ENCODE measurements at places on chromosomes 6 and 20.

DNA sequence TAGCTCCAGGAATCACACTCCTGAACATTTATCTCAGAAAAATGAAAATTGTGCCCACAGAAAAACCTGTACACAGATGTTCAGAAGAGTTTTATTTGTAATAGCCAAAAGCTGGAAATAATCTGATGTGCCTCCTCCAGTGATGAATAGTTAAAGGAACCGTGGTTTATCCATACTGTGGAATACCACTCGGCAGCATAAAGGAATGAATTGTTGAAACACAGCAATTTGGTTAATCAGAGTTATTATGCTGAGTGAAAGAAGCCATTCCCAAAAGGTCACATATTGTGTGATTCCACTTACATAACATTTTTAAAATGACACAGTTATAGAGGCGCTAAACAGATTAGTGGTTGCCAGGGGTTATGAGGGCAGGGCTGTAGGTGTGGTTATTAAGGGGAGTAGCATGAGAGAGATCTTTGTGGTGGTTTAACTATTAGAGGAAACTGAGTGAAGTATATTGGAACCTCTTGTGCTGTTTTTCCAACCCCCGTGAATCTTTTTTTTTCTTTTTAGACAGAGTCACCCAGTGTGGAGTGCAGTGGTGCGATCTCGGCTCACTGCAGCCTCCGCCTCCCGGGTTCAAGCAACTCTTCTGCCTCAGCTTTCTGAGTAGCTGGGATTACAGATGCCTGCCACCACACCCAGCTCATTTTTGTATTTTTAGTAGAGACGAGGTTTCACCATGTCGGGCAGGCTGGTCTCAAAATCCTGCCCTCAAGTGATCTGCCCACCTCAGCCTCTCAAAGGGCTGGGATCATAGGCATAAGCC lies 26.2 kb downstream of the PSMF1 start:
- peak; percentile 39 for DNase-seq

GRCh38 chr6:77231438-77232305 lies 231.6 kb downstream of the HTR1B start:
- no peak for DNase-seq

DNA sequence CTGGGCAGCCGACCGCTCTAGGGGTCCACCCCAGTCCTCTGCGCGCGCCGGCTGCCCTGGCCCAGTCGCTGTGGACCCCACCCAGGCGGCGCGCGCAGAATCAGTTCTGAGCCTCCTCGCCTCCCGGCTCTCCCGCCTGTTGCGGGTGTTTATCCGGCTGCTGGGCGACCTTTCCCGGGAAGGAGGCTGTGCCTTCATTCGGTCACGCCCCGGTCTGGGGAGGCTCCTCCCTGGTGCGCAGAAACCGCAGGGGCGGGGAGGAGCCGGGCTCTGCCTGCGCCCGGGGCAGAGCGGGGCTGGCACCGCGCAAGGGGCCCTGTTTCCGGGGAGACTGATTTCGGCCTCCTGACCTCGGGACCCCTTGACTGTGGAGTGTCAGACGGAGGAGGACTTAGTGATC lies 80.8 kb upstream of the EYS start:
- no peak for DNase-seq

- DNase-seq = no peak
Measured at GRCh38 chr6:142380626-142381025, 78.8 kb downstream of the ADGRG6 start.

- no peak for DNase-seq
Measured at GRCh38 chr6:126826166-126826714, 292.2 kb upstream of the RSPO3 start.

DNA sequence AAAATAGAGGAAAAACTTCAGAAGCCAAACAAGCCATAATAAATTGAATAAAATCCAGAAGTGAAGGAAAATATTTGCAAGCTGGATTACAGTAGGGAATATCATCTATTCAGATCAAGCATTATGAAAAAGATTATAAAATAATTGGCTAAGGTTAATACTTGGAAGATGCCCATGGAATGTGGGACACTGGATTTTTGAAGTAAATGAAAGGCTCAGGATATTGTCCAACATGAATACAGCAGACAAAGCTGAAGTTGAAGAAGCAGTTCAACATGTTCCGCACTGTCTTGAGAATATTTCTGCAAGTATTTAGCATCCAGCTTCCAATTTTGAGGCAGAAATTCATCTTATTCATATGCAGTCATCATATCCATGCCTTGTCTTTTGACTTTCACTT lies 1278.4 kb upstream of the GJE1 start:
- no peak for DNase-seq

- no peak for DNase-seq
Measured at GRCh38 chr6:146795479-146796133, 196.8 kb downstream of the ADGB start.

DNA sequence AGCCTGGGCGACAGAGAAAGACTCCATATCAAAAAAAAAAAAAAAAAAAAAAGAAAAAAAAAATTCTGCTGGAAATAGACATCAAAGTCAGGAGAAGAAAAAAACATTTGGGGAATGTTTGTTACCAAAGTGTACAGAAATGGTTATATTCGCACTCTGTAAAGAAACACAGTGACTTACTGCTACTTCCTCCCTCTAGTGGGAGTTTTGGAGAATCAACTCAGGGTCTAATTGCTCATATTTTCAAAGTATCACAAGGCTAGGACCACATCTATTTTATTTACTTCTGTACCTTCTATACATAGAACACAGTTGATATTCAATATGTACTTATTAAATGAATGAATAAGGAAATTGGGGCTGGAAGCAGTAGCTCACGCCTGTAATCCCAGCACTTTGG lies 24.4 kb downstream of the ARG1 start:
- peak; percentile 9 for DNase-seq

DNA sequence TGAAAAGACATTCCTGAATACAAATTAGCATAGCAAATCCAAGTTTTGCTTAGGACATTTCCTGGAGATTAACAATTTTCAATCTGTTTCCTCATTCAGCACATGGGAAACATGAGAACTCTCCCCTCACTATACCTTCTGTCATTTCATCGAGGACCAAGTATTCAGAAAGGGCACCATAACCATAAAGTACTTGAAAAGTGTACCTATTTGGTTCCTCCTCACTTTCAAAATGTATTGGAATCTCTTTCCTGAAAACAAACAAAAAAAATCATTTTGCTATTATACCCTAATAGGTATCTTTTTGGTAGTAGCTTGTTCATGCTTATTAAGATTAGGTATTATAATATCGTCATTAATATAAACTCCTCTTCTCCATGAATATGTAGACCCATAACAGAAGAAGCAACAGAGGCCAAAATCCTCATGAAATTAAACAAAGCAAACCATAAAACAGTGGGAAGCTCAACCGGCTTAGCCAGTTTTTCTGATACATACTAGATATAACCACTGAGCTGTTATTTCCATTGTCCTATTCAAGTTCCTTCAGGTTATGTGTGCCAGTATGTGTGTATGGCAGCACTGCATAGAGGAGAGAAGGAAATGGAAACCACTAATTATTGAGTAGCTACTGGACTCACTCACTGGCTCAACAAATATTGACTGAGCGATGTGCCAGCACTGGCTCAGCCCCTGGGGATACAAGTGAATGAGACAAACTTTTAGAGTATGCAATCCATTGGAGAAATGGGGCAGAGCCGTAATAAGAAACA lies 274.0 kb downstream of the MAFB start:
- no peak for DNase-seq

DNA sequence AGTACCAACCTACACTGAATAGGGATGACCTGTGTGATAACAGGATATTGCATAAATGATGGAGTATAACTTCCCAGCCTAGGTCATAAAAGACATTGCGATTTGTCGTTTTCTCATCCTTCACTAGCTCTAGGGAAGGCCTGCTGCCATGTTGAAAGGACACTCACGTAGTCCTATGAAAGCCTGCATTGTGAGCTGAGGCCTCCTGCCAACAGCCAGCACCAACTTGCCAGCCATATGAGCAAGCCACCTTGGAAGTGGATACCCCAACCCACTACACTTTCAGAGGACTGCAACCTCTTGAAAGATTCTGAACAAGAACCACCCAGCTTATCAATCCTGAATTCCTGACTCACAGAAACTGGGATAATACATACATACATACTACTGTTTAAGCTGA lies 3.5 kb upstream of the PANK2 start:
- no peak for DNase-seq

DNA sequence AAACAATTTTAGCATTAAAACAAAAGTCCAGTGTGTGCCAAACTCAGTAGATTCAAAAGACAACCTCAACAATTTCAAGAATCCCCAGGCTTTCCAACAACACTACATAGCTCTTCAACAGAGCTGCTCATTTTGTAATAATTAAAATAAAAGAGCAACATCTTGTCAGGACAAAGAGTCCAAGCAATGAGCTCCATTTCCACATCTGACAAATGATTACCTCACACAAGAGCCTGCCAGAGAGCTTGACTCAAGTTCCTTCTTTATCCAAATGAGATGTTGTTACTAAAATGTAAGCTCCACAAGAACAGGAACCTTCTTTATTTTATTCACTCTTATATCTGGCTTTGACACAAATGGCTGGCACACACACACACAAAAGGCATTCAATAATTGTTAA lies 449.8 kb downstream of the HACE1 start:
- DNase-seq = no peak

DNA sequence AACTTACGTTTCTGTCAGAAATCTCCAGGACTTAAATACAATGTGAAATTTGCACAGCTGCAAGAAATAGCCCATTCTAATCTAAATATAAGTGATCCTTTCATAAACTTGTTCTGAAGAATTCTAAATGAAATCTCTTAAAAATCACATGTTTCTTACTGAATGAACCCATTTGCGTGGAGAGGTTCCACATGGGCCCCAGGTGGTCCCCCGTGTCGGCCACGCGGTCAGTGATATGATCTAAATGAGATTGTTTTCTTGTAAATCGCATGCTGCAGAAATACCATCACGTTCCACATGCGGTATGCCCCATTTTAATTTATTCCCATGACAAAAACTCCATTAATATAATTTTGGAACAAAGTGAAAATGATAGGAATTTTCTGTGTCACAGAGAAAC lies 818.9 kb upstream of the SLC35B3 start:
- DNase-seq = no peak

DNA sequence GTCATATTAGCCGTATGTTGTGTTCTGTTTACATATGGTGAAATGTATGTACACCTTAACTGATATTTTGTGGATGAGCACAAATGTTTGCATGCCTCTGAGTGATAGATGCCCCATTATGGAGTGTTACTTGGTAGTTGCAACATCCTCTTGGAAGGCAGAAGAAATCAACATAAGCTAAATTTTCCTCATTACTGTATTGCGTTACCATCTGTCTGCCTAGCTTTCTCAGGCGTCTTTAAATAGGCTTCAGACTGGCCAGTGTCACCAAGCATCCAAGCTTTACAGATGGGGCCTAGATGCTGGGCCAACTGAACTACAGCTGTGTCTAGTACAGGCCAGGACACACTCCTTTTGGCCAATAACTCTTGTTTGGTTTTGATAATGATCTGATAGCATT lies 250.6 kb downstream of the SAMD5 start:
- DNase-seq = no peak

DNA sequence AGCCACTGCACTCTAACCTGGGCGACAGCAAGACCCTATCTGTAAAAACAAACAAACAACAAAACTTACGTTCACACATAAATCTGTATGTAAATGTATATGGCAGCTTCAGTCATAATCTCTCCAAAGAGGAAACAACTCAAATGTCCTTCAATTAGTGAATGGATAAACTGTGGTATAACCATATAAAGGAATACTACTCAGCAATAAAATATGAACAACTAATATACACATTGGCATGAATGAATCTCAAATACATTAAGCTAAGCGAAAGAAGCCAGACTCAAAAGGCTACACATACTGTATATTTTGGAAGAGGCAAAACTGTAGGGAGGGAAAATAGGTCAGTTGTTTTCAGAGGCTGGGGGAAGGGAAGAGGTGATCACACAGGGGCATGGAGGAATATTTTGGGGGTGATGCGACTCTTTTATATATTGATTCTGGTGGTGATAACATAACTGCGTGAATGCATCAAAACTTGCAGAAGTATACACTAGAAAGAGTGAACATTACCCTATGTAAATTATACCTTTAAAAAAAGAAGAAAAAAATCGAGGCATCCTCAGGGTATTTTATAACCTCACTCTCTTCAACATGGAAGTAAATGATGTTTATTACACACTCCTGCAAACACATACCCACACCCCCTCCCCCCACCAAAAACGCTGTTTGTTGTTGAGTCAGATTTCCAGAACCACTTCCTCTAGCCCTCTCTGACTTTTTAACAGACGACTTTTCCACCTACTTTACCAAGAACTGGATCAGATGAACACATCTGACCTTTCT lies 115.2 kb upstream of the RNF24 start:
- DNase-seq = no peak

DNA sequence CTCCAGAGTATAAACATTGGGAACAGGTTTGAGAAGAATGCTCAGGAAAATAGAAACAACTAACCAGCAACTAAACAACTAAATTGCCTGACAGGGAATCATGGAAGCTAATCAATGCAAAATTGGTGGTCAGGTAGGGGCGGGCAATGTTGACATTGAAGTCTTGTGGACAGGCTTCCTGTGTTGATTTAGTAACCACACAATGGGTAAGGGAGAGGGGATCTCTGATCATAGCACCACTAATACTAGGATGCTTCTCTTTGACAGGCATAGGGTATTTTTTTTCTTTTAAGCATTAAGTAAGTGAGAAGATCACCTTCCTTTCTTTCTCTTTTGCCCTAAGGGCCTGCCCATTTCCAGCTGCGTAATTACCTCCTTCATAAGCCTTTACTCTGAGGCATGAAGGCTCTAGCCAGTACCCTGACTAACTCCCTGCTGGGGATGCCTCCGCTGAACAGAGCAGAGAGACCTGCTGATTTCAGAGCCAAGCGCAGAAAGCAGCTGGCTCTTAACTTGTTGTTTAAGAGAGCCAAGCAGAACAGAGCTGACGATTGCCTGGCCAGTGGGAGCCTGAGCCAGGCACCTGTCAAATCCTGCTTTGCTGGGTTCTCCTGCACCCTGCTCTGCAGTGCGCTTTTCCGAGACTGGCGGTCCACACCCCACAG lies 118.7 kb downstream of the BMP2 start:
- DNase-seq = no peak

DNA sequence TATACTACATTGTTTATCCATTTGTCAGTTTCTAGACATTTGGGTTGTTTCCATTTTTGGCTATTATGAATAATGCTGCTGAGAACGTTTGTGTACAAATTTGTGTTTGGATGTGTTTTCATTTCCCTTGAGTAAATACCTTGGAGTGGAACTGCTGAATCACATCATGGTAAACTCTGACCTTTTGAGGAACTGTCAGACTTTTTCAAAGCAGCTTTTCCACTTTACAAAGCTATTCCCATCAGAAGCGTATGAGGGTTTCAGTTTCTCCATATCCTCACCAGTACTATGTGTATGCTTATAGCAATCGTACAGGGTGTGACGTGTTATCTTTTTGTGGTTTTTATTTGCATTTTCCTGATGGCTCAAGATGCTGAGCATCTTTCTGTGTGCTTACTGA lies 103.7 kb downstream of the MYO6 start:
- no peak for DNase-seq

GRCh38 chr6:25315194-25316177 lies 36.3 kb downstream of the CARMIL1 start:
- no peak for DNase-seq

Data from hematopoietic multipotent progenitor cell treated with erythropoietin and hydrocortisone succinate and interleukin-3 and kit ligand, for 15 days (in vitro differentiated cells).